Stimulated activated CD4-positive, alpha-beta T cell treated with anti-CD3 and anti-CD28 coated beads, Interleukin-1b, Interleukin-23, amount 100 ng/mL, for 1 hour (primary cell): ENCODE measurements at places on chromosomes 4 and X.

DNA sequence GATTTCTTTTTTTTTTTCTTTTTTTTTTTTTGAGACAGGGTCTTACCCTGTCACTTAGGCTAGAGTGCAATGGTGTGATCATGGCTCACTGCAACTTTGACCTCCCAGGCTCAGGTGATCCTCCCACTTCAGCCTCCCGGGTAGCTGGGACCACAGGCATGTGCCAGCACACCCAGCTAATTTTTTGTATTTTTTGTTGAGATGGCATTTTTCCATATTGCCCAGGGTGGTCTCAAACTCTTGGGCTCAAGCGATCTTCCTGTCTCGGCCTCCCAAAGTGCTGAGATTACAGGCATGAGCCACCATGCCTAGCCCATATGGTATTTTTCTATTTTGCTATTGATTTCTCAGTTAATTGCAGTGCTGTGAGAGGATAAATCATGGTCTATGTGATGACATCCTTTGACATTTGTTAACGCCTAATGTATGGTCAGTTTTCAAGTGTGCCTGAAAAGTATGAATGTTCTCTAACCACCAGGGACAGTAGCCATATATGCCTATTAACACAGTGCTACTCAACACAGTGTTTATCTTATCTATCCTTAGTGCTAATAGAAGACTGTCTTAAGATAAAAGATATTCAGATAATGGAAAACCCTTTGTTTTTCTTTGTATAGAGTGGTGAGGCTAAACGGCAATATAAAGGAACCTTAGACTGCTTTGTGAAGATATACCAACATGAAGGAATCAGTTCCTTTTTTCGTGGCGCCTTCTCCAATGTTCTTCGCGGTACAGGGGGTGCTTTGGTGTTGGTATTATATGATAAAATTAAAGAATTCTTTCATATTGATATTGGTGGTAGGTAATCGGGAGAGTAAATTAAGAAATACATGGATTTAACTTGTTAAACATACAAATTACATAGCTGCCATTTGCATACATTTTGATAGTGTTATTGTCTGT lies 9.1 kb upstream of the HSPA4L start:
- DNase-seq, result no peak

GRCh38 chr4:7196736-7197135 lies 4.4 kb downstream of the SORCS2 start:
- DNase-seq, result no peak

DNA sequence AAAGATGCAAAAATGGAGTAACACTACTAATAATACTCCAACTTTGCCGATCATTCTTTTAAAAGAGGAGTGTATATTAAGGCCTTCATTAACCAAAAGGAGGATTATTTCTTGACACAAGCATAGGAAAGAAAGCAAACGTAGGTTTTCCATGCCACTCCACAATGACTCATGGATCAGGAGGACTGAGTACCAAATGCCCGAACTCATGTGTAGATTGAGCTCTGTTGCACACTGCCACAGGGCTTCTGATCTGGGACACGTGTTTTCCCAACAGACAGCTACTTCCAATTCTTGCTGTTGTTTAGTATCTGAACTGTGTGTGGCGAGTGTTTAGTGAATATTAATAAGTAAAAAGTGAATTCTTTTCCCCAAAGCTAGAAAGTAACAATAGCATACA lies 131.2 kb downstream of the LDB2 start:
- DNase-seq, result no peak

- DNase-seq, result no peak
These were observed 236.9 kb upstream of the EMCN start for GRCh38 chr4:100754751-100755150.

GRCh38 chrX:138794246-138794645 lies 82.7 kb upstream of the FGF13 start:
- no peak for DNase-seq

DNA sequence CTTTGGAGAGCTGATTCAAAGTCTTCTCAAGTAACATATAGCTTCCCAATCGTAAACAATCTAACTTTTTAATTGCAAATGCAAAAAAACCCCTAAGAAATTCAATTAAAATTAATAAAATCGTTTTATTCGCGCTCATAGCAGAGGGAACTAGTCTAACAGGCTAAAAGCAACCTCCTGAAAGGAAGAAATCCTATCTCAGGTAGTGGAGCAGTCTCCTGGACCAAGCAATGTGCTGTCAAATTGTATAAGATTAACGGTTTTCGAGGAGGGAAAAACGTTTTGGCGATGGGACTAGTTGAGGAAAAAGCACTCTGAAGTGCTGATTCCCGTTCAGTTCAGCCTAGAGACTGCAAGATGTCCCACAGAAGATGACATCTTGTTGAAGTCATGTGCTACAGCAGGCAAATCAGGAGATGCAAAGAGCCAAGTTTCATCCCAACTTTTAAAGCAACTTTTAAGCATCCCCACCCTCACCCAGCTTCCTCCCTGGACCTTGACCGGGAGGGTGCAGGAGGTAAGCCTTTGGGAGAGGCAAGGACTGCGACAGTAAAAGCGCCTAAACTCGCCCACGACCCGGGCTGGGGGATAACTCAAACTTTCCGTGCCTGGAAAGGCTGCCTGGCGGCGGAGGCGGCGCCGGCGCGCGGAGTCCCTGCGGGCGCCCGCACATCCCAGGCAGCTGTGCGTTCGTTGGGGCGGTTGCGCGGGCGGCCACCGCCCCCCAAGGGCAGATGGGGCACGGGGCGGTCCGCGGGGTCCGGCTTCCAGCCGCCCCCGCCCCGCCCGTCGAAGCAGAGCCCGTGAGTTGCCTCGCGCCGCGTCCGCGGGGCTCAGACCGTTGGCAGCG lies 784 bp downstream of the MAP7D3 start:
- DNase-seq, result peak; percentile 4

DNA sequence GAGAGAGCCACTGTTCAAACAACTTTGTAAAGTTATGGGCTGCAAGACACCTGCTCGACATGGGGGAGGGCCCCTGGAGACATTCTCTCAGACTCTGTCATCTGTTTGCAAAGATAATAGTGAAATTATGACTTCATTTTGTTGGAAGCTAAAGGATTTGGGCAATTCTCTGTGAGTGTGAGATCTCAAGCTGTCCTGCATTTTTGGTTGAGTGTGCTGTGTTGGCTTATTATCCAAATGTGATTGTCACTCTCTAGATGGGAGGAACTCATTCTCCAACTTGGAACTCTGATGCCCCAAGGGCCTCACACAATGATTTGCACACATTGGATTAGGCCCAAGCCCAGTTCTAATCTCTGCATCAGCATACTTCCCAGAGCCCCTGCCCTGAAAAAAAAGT lies 63.7 kb downstream of the STK32B start:
- DNase-seq, result no peak

DNA sequence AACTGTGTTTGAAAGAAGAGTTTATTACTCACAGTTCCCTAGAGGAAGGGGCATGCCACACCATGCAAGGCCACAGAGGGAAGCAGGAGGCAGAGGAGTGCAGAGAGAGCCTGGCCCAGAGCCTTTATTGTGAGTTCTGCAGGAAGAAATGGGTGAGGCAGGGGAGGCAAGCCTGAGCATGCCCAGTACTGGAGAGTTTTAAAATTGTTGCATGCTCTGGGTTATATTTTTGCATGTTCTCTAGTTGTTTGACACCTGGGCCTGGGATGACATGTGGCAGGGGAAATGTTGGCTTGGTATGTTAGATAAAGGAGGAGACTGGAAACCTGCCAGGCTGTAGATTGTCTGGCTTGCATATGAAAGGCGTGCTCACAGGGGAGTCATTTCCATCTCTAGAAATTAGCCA lies 19.7 kb upstream of the CRMP1 start:
- no peak for DNase-seq

- DNase-seq, result no peak
These were observed at the start of gene TRPC3 for GRCh38 chr4:121951521-121952110. TSS of gene TRPC3 (minus strand) at chr4:121952060. CDS start at chr4:121951680, 380 bp downstream.

- DNase-seq, result no peak
These were observed 59.6 kb upstream of the GPR174 start for GRCh38 chrX:79084923-79085322.

DNA sequence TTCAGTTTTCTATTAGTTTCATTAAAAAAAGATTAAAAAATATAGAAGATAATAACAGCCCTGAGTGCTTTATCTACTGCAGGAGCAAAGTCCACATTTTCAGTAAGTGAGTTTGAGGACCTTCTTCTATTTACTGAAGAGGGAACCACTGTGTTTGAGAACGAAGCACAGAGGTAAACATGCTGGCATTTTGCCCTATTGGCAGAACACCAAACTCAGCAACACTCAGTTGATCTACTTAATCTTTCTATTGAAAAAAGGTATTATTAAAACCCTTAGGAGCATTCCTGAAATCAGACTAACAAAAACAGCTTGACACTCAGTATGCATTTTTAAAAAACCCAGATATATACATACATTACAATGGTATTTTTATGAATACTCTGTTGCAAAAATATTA lies 1496.7 kb downstream of the TECRL start:
- no peak for DNase-seq

- DNase-seq, result no peak
These were observed 789 bp downstream of the ARHGAP10 start for GRCh38 chr4:147732518-147733235.

- DNase-seq, result no peak
These were observed 14.6 kb downstream of the MED14 start for GRCh38 chrX:40720792-40721191.

GRCh38 chr4:39134683-39135306 lies 47.5 kb upstream of the WDR19 start:
- no peak for DNase-seq

DNA sequence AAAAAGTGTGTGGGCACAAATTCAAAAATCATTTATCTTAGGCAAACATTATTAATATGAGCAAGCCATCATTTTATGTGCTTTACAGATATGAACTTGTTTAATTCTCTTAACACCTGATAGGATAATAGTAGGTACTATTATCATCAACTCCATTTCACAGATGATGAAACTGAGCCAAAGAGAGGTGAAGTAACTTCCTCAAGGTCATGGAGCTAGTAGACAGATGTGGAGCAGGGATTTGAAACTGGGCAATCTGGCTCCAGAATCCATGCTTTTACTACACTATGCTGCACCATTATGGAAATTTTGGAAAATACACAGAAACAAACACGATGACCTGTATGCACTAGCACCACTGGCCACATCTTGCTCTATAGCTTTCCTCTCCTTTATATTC lies 1.0 kb upstream of the PIN4 start:
- DNase-seq, result no peak

DNA sequence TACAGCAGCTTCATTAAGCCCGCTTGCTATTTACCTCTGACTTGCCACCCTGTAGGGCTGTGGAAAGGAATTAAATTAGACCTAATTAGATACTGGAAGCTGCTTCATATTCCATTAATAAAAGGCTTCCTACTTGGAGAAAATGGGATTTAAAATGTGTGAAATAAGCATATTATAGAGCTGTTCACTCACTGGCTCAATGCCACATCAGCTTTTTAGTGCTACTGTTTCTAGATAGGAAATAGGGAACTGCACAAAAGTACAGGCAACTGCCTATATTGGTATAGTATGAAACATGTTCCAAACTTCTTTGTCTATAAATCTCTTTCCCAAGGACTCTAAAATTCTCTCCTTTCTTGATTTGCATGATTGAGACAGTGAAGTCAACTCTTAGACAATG lies 407.9 kb upstream of the AADAT start:
- no peak for DNase-seq

DNA sequence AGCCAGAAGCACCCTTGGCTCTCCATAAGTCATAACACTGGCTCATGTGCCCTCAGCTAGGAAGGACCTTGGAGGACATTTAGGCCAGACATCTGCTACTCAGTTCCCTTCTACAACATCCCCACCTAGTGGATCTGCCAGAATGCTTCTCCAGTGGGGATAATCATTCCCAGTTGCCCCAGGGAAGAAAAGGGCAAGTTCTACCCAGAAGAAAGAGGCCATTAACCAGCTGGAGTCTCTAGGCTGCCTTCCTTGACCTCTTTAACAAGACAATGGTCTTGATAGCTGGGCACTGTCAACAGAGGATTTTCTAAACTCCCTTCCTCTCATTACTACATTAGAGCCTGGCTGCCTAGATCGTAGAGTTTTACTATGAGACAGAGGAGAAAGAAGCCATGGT lies 42.0 kb downstream of the LGI2 start:
- no peak for DNase-seq

DNA sequence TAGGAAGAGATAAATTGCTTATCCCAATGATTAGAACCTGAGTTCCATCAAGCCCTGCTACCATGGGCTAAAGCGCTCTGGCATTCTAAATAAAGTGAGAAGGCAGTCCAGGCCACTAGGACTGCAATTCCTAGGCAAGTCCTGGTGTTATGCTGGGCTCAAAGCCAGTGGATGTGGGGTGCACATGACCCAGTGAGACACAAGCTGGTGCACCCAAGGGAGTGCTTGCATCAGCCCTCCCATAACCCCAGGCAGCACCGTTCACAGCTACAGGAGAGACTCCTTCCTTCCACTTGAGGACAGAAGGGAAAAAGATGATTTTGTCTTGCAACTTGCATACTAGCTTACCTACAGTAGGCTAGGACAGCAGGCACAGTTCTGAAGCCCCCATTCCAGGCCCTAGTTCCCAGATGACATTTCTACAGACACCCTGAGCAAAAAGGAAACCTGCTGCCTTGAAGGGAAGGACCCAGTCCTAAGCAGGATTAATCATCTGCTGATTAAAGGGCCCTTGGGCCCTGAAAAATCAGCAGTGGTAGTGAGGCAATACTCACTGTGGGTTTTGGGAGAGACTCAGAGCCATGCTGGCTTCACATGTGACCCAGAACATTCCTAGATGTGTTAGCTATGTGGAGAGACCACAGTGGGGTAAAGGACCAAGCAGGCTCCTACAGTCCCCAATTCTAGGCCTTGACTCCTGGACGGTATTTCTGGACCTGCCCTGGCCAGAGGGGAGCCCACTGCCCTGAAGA lies 77.8 kb downstream of the KLHL13 start:
- DNase-seq, result no peak

GRCh38 chr4:113979148-113979904 lies at the start of gene ARSJ:
TSS of gene ARSJ (minus strand) at chr4:113979647. CDS start at chr4:113978834, 813 bp downstream.
- no peak for DNase-seq

- DNase-seq, result no peak
These were observed 171.0 kb downstream of the DHX15 start for GRCh38 chr4:24413311-24413784.

GRCh38 chr4:113243312-113243711 lies 193.9 kb downstream of the ANK2 start:
- DNase-seq, result no peak

- DNase-seq, result no peak
These were observed 28.9 kb upstream of the LRBA start for GRCh38 chr4:151043803-151044515.

GRCh38 chrX:69968950-69969349 lies 80.8 kb downstream of the AWAT2 start:
- DNase-seq, result no peak

- DNase-seq, result no peak
These were observed 711.2 kb downstream of the ADGRL3 start for GRCh38 chr4:61911313-61911756.

- no peak for DNase-seq
These were observed 108.3 kb downstream of the DCTD start for GRCh38 chr4:182808673-182809416.

GRCh38 chr4:6938647-6939271 lies 29.1 kb downstream of the TBC1D14 start:
- no peak for DNase-seq
